ENCODE measurements at places on chromosomes 16 and 17.

DNA sequence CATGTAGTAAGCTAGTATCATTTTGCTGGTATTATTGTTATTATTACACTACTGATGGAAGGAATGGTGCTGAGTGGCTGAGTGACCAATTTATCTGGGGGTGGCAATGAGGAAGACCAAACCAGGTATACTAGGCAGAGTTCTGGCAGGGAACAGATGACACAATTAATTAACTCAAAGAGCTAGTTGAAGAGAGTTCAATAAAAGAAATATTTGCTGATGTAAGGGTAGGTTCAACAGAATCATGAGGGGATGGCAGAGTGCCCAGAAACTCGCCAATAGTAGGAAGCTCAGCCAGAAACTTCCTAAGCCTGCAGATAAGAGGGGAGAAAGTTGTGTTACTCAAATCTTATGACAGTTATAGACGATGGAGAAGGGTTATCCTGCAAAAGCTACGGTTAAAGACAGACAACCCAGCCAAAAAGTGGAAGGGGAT lies 352.5 kb downstream of the KCNJ2 start:
- no peak for DNase-seq

GRCh38 chr16:10584981-10585438 lies 4.6 kb upstream of the EMP2 start:
- no peak for DNase-seq

- DNase-seq: no peak
These were observed 135.5 kb downstream of the MYO1D start for GRCh38 chr17:32741381-32741780.

- DNase-seq: no peak
These were observed 33.5 kb downstream of the ZFPM1 start for GRCh38 chr16:88486398-88487123.

GRCh38 chr16:12178251-12178990 lies 201.9 kb downstream of the SNX29 start:
- no peak for DNase-seq
